8988T (cell line): ENCODE measurements at places on chromosomes 12 and 14.

DNA sequence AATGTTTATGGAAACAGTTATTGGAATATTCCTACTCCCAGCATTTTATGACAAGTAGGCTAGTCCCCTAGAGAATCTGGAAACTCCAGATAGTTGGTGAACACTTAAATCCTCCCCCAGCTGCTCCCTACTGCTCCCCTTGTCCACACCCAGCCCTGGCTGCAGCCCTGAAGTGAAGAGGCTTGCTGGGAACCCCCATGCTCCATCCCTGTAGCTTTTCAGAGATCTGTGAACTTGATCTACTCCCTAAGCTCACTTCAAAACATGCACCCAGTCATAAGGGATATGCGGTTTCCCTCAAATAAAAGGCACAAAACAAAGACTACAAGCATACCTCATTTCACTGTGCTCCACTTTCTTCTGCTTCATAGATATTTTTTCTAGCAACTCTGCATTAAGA, 33.2 kb downstream of the EGLN3 start:
- DNase-seq, result no peak

GRCh38 chr12:68317047-68317667, 15.0 kb downstream of the MDM1 start:
- DNase-seq, result no peak

DNA sequence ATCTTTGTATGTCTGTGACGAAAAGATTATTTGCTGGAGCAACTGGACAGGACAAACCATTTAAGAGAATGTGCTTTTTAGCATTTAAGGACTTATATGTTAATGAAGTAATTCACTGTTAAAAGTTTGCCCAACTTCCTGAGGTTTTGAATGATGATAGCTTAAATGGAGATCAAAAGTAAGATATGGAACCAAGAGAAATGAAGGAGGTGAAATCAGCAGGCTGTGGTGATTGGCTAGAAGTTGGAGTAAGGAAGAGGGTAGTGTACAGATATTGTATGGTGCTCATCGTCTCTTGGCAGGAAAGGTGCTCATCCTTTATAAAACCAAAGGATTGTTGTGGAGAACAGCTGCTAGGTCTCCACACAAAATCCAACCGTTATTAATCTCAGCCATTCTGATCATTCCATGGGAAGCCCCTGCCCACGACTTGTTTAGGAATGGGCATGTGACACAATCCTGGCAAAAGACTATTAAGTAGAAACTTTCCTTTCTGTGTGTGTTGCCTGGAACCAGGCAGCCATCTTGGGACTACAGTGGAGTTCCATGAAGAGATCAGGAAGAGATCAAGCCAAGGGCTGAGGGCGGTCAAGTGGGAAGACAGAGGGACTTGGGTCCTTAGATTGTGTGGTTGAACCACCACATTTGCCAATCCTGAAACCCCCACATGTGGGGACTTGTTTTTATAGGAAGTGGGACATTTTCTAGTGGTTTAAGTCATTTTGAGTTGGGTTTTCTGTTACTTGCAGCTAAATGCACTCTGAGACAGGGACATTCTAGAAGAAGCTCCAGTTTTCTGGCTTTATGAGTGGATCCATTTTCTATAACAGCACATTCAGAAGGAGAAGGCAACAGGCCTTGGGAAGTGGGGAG, 56.8 kb upstream of the CHST11 start:
- DNase-seq, result no peak

GRCh38 chr12:92533280-92533890, 169.4 kb upstream of the PLEKHG7 start:
- no peak for DNase-seq

- no peak for DNase-seq
Measured at GRCh38 chr14:101276309-101277091, 284.8 kb upstream of the DIO3 start.

GRCh38 chr14:85010186-85010585, 519.8 kb upstream of the FLRT2 start:
- no peak for DNase-seq
